Left renal cortex interstitium (tissue), 4 donors: ENCODE measurements at places on chromosomes 2 and 18. TPM values are rescaled to one million over a fixed set of nuclear protein-coding genes. Genes with fewer than 3 reads are reported as not detected.

ARHGEF33 gene
- 3.8 TPM for polyA plus RNA-seq

CERS6 gene
- polyA plus RNA-seq: 50.6 TPM

GREB1L gene
- 3.4 TPM for polyA plus RNA-seq

HYCC2 gene
- polyA plus RNA-seq: 12.8 TPM

FEV gene
- not detected for polyA plus RNA-seq

CRACDL gene
- 2.9 TPM for polyA plus RNA-seq

SCG2 gene
- 1.5 TPM for polyA plus RNA-seq

MDH1B gene
- 17.1 TPM for polyA plus RNA-seq

PTPRM gene
- polyA plus RNA-seq: 80.9 TPM

IL36RN gene
- polyA plus RNA-seq: not detected

MERTK gene
- 23.5 TPM for polyA plus RNA-seq

YES1 gene
- 70.8 TPM for polyA plus RNA-seq

MAPK4 gene
- 10.2 TPM for polyA plus RNA-seq

UGT1A1 gene
- 0.18 TPM for polyA plus RNA-seq

DSG1 gene
- 0.05 TPM for polyA plus RNA-seq

XIRP2 gene
- polyA plus RNA-seq: 0.11 TPM

CHRNG gene
- polyA plus RNA-seq: 1.4 TPM

CDH2 gene
- 69.8 TPM for polyA plus RNA-seq

RAB31 gene
- polyA plus RNA-seq: 26.1 TPM

SKA1 gene
- 7.6 TPM for polyA plus RNA-seq

SP100 gene
- polyA plus RNA-seq: 25.2 TPM
